A549 (cell line): ENCODE measurements at places on chromosomes 12 and 14.

DNA sequence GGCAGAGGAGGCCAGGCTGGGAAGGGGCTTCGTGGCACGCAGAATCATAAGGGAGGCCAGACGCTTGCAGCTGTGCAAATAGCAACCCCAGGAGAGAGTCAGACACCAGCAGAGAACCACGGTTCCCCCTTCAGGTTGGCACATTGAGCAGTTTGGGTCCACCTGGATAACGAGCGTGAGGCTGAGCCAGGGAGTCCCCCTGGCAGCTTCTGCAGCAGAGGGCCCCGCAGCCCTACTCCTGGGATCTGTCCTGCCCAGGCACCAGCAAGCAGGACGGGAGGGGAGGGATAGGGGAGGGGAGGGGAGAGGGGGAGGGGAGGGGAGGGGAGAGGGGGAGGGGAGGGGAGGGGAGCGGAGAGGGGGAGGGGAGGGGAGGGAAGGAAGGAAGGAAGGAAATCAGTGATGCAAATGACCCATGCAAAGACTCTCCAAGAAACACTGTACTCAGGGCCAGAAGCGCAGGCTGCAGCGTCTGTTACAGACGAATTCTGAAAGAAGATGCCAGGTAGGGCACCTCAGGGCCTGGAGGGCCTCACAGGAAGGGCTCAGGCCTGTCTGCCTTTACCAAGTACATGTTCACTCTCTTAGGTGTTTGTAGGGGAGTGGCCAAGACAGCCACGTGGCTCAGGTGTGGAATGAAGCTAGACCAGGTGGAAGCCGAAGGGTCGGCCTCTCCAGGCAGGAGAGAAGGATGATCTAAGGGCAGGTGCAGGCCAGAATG is 32.3 kb upstream of the MMP17 start:
- no peak for DNase-seq

- DNase-seq = no peak
Observed at GRCh38 chr14:76664790-76665189, 96.5 kb upstream of the VASH1 start.

GRCh38 chr14:21299562-21300130 is 19.8 kb downstream of the RPGRIP1 start:
- DNase-seq = no peak

DNA sequence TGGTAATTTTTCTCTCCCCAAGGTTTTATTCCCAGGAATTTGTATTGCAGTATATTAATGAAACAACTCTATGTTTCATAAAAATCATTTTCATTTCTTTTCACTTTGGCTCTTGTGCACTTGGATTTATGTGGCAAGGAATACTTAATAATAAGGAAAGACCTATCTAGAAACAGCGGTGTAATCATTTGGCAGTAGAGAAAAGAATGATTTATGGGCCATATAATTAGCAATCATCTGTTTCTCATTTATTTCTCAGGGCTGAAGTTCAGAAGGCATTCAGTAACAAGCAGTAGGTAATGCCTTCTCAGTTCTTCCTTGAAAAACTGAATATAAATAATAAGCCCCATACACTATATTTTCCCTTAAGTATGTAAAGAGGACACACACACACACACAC is 172.6 kb downstream of the ANO4 start:
- no peak for DNase-seq

- DNase-seq = no peak
Observed at GRCh38 chr12:82474798-82475184, 116.5 kb downstream of the METTL25 start.

GRCh38 chr14:33232031-33232430 is 293.4 kb downstream of the NPAS3 start:
- DNase-seq = no peak

DNA sequence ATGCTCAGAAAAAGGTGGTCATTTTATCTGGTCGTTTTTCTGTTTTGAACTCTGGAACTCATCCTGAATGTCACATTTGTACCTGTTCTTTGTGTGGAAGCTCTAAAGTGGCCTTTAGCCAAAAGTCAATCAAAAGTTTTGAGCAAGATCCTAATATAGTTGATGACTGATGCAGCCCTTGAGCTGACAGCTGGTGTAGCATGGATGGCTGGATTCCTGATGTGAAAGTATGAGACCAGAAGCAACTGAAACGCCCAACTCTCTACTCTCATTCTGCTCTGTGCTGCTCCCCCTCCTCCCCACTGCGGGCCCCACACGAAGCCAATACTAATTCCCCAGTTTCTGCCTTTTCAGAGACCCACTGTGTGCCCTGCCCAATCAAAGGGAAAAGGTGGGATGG is 10.3 kb upstream of the MYH7 start:
- DNase-seq = no peak

- peak; percentile 53 for DNase-seq
Observed at GRCh38 chr14:22981090-22981875, 1.1 kb downstream of the AJUBA start.

GRCh38 chr12:97257726-97258125 is 204.9 kb upstream of the RMST start:
- no peak for DNase-seq

DNA sequence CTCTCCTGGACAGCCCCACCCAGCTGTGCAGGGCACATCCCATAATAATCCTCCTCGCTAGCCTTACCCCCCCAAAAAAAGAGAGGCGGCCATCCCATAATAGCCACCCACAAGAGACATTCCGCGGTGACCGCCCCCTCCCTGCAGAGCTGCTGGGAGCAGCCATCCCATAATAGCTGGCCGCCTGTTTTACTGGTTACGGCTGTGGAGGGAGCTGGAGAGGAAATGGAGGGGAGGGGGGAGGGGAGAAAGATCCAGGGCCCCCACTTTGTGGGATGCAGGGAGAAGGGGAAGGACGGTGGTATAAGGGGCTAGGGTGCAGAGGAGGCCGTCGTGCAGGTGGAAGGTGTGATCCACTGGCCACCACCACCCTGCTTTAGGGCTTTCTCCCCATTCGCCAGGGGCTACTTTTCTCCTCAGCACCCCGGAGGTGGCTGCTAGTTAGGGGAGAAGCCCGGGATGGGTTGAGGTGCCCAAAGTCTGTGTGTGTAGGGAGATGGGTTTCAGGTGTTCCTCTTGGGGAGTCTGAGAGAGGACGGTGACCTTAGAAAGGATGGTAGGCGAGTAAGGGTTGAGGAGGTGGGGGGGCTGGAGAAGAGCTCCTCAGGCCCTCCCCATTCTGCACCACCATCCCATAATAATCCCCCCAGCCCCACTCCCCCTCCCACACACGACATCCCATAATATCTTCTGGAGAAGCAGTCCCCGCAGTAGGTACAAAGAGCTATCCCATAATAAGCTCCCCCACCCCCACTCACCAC is 6.0 kb upstream of the CHD4 start:
- DNase-seq = no peak

DNA sequence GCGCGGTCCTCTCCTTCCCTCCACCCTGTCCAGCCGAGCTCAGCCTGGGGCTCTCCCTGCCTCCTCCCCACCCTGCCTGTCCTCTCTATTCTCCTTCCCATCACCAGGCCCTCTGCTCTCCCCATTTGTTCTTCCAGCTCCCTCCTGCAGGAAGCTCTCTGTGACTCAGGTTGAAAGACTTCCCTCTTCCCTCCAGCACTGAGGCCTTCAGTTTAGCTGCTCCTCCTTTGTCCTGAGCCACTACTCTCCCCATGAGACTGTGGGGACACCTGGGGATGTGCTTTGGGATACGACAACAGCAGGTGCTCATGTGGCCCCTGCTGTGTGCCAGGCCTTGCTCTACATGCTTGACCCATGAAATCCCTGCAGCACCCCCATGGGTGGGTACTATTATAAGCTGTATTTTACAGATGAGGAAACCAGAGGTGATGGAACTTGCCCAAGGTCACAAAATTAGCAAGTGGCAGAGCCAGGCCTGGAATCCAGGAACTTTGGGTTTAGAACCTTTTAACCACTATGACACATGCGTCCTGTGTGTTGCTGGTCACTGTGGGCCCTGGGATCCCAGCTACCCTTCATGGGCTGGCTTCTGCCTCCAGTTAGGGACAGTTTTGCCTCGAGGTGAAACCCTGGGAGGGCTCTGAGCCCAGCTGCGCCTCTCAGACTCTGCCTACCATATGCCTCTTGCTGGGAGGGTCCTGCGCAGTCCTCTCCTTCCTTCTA is 5.5 kb downstream of the KRT80 start:
- no peak for DNase-seq

GRCh38 chr12:27780612-27781408 is 774 bp upstream of the MANSC4 start:
- peak; percentile 28 for DNase-seq
